CD4-positive, alpha-beta T cell treated with Interleukin-15 for 4 hours (primary cell): ENCODE measurements at places on chromosomes 2 and 18.
A peak's percentile ranks its signal among the peaks of the same experiment; 100 is the strongest.

- no peak for DNase-seq
Measured at GRCh38 chr2:65577654-65578053, 145.3 kb upstream of the SPRED2 start.

DNA sequence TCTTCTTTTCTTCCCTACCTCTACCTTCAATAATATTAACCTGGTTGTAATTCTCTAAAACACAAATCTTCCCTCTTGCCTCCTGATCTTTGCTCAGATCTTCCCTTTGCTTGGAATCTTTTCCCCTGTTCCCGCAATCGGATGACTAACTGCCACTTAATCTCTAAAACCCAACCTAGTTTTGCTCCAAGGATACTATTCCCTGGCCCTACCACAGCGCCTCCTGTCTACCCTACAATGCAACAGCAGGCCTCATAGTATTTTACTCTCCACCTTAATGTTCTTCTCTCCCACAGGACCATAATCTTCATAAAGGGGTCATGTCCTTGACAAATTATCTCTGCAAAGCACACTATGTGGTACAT is 246.8 kb upstream of the TNP1 start:
- no peak for DNase-seq

DNA sequence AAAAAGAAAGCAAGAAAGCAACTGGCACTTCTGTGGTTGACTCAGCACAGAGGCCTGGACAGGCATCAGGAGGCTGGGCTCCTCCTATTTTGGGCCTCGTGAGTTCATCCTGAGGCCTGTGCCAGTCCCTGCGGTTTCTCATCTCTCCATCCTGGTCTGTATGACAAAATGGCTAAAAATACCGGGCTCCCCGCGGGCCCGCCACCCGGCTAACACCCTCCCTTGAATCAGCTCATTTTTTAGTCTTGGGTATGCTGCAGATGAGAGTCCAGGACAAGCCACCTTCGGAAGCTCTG is 62.3 kb upstream of the YWHAQ start:
- peak; percentile 36 for DNase-seq

DNA sequence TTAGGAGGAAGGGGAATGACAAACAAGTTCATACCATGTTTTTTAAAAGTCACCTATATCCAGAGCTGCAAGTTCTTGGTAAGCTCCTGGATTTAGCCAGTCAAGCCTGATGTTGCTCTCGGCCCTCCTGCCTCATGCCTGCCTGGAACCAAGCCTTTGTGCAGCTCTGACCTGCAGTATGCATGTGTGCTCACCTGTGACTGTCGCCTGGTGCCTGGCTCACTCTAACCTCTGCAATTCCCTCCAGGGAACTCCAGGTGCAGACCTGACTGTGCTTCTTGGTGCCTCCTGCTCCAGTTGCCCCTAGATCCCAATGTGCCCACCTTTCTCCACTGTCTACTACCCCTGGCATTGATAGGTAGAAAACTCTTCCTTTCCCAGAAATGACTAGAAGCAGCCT is 85.1 kb upstream of the ZBTB14 start:
- DNase-seq, result no peak

- no peak for DNase-seq
Measured at GRCh38 chr18:57787068-57787685, 15.9 kb downstream of the ATP8B1 start.
